ENCODE measurements at places on chromosomes 3 and 15.

GRCh38 chr3:194773216-194773615 is 87.5 kb downstream of the FAM43A start:
- DNase-seq, result no peak

GRCh38 chr3:183218826-183219225 is 34.2 kb upstream of the B3GNT5 start:
- no peak for DNase-seq

DNA sequence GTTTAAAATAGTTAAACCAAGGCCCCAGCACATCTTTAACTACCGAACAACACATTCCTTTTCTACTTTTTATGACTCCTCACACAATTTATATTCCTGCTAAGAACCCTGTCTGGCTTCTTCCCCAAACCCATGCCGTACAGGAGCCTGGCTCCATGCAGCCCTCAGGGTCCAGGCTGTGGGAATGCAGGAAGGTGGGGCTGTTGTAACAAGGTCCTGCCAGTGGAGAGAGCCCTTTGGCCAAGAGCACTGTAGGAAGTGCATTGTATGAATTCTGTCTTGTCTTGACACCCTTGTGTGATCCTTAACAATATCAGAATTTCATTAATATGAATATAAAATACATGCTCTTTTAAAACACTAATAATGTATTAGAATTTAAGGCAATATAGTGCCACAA is 563.8 kb downstream of the TBL1XR1 start:
- no peak for DNase-seq

DNA sequence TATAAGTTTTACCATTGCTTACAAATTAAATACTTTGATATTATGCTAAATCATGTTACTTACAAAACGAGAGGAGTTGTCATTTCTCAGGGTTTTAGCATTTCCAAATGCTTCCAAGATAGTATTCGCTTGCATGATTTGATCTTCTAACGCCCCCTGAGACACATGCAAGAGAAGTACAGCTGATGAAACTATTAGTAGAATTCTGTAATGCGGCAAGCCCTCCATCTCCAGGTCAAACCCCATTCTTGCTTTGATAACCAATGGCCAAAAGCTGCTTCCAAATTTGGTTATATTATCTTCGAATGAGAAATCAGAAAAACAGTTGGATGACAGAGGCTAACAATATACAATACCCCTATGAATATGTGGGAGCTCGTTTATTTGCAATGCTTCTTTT is 14.7 kb downstream of the MYH15 start:
- no peak for DNase-seq

- DNase-seq, result no peak
These were observed 408.6 kb downstream of the PDCD6IP start for GRCh38 chr3:34207002-34207401.

DNA sequence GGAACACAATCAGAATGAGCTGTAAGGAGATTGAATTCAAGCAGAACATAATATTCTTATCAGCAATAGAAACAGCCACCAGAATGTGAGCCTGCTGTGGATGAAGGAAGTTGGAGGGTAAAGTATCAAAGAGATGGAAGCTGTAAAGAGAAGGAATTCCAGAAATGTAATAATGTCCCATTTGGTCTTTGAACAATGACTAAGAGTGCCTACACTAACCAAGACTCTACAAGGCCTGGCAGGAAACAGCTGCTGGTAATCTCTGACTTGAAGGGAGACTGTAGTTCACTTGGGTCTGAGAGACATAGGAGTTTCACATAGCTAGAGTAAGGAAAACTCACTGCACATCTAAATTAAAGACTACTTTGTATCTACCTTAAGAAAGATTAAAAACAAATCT is 1176.0 kb upstream of the ALCAM start:
- DNase-seq, result no peak

- no peak for DNase-seq
These were observed 199.2 kb upstream of the CFAP20DC start for GRCh38 chr3:59249004-59249403.

DNA sequence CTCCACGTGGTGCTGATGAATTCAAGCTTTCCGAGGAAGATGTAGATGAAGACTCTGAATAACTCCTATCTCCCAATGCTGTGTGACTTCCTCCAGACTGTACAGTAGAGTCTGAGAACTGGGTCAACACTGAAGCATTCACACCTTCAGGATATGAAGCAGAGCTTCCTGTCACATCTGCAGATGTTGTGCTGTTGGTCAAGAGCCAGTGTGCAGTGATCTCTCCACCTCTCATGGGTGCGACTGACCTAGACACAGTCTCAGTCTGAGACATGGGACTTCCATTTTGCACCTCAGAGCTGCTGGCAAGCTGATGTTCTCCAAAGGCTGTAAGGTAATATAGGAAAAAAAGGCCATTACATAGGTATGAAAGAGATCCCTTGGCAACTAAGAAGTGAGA is 36.5 kb downstream of the HEG1 start:
- peak; percentile 6 for DNase-seq

- peak; percentile 57 for DNase-seq
These were observed 152.9 kb downstream of the ATP10A start for GRCh38 chr15:25710184-25710583.

DNA sequence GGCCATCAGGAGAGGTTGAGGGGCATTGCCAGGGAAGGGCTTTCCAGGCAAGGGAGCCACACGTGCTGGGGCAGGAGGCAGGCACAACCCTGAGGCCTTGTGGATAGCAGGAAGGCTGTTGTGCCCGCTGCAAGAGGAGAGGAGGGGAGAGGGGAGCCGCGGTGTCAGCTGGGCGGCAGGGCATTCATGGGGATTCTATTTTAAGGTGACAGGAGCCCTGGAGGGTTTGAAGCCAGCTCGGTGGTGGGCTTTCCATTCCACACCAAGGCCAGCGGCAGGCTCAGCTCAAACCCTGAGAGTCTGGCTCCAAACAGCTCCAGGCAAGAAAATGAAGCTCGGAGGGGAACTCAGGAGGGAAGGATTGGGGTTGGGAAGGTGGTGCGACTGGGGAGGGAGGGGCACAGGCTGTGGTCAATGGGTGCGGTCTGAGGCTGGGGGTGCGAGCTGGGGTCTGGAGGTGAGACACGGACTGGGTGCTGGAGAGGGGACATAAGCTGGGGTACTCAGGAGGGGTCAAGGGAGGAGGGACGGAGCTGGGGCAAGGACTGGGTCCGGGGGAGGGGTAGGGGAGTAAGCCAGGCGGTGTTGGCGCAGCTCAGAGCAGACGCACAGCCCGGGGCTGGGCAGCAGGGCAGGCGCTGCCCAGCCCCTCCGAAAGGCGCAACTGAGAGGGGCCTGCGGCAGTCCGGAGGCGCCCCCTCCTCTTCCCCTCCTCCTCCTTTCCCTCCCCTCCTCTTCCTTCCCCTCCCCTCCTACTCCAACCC is 43.4 kb downstream of the TPRA1 start:
- DNase-seq, result no peak

DNA sequence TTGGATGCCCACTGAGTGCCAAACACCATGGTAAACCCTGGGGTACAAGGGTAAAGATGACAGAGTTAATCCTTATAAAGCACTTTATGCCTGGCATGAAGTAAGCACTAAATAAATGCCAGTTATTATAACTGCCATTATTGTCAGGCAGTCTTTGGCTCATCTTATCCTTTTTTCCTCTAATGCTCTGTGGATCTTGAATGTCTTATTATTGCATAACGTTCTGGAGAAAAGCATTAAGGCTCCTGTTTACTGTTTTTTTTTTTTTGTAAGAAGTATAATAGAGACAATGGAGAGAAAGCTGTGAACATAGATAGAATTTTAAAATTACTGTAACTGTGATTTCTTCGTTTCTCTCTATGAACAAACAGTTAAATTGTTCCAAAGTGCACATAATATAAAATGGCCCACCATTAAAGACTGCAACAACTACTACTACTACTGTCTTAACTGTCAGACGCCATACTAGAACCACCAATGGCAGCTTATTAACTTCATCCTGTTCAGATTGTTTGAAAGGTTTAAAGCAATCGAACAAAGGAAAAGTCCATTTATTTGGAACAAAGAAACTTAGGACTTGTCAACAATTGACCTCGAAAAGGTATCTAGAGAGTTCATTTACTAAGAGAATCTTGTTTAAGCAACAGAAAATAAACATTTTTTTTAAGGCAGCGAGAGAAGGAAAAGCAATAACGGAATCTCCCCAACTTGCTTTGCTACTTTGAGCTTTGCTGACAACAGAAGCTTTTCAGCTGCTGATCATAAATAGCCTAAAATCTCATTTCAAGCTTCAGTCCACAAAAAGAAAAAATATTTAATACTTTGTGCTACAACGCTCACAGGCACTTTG is 520.7 kb downstream of the ROBO1 start:
- DNase-seq, result no peak

GRCh38 chr3:31671976-31672375 is 139.3 kb downstream of the STT3B start:
- no peak for DNase-seq

DNA sequence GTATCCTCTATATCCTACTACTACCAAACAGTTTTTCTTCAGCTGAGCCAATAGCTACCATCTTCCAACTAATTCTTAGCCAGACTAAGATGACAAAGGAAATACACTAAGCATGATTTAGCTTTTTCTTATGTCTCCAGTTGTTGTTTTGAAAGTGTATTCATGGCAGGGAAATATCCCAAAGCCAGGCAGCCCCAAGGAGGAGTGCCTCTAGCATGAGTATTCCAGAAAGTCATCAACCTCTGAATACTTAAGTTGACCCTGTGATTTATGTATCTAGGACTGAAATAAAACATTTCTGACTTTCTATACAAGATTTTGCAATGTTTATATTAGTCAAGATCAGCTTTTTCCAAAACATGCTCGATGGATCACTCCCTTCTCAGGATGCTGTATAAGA is 449.1 kb downstream of the IL5RA start:
- DNase-seq, result no peak

DNA sequence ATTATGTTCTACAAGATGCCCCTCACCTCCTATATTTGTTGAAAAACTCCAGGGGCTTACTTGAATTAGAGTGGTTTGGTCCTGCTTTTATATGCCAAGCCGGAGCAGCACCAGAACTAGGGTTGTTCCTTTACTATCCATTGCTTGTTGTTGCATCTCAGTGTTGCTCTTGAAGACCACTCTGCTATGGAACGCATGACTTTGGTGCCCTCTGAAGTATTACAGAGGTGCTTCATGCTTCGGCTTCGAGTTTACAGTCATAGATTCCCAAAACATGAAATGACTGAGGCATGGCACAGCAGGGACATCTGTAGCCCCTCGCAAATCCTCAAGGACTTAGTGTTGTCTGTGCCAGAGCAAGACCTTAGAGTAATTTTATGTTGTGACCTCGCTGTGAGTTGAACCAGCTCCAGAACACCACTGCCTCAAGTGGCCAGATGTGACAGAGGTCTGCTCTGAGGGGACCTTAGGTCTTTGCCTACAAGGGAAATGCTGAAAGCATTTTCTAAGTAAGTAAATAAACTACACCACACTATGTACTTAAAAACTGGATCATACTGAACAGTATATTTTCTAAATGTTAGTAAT is 67.2 kb upstream of the SIAH2 start:
- peak; percentile 28 for DNase-seq

- DNase-seq, result no peak
These were observed 20.0 kb downstream of the IDH2 start for GRCh38 chr15:90082140-90082715.

DNA sequence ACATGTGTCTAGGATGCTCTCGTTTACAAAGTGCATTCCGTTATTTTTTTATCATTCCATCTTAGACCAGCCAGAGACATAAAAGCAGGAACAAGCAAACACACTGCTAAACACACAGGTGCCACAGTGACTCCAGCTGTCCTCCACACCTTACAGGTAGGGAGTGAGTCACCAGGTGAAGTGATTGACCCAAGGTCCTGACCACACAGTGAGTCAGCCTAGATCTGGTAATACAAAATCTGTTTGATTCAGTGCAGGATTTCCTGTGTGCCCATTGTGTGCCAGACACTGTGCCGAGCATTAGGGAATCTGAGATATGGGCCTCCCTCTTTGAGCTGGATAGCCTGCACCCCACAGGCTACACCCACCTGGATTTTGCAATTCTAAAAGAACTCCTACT is 16.7 kb upstream of the BFSP2 start:
- DNase-seq, result no peak

- peak; percentile 11 for DNase-seq
These were observed 41.1 kb upstream of the AP3B2 start for GRCh38 chr15:82750831-82751180.

- DNase-seq, result no peak
These were observed 7.2 kb upstream of the FAM174B start for GRCh38 chr15:92662762-92663161.

DNA sequence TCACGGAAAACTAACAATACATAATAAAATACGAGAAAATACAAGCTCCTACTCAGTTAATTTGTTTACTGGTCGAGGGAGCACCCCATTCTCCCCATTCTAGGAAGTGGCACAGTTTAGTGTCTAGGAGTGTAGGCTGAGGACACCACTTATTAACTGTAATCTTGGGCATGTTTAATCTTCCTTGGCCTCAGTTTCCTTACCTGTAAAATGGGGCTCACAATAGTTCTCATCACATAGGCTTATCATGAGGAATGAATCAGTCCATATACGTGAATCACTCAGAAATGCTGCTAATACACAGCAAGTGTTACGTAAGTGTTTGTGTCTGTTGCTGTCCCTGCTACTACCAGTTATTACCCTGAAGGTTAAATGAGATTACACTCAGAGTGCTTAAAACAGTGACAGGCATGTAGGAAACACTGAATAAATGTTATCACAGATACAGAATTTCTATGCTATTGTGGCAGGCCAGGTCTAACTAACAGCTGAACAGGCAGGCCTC is 210.2 kb downstream of the OSBPL10 start:
- peak; percentile 13 for DNase-seq

DNA sequence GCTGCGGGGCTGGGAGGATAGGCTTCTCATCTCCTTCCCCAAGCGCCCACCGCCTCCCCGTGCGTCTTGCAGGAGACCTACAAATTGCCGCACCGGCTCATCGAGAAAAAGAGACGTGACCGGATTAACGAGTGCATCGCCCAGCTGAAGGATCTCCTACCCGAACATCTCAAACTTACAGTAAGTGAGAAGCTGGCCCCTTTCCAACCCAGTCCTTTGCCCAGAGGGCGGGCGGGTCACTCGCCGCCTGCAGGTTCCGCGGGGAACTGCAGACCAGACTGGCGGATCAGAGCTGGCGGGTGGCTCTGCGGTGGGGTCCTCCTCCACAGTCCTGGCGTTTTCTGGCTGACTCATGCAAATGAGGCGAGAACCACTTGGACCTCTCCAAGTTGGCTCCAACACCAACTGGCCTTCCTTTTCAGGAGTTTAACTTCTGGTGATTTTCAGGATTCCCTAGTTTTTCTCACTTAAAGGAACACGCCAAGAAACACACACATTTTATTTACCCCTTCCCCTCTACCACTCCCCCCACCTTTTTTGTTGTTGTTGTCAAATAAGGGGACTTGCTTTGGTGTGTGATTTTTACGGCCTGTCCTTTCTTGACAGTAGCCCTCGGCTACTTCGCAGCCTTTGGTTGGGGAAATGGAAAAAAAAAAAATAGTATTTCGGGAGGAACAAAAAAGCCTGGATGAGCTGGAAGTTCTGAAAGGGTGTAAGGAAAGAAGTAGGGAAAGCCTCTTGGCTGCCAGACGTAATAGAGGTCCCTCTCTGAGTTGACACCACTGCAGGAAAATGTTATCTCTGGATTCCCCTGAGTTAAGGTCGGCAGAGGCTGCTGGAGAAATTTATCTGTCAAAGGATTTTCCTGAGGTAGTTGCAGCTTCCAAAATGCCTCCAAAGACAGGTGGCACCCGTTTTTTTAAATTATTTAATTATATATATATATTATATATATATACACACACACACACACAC is 1.3 kb downstream of the BHLHE40 start:
- DNase-seq, result peak; percentile 94

- DNase-seq, result no peak
These were observed 62.0 kb upstream of the TFRC start for GRCh38 chr3:196143708-196144382.

Measured in activated CD4-positive, alpha-beta T cell treated with anti-CD3 and anti-CD28 coated beads, Interleukin-10, Interleukin-2, amounts not matched to agents 100 ng/mL and 50 ng/mL, durations not matched to agents 16 hours and 8 hours (primary cell).